MCF 10A (cell line): ENCODE measurements at places on chromosomes 5 and 9. TPM values are rescaled to one million over a fixed set of nuclear protein-coding genes. Genes with fewer than 3 reads are reported as not detected.

Gene GARNL3
- total RNA-seq = 4.9 and 6.1 TPM in 2 replicates

Gene ADAMTS12
- total RNA-seq = not detected in 2 replicates

Gene KIF12
- not detected in 2 replicates for total RNA-seq

Gene LCNL1
- total RNA-seq = not detected in 2 replicates
